ENCODE measurements at places on chromosomes 2 and 18. TPM values are rescaled to one million over a fixed set of nuclear protein-coding genes. Genes with fewer than 3 reads are reported as not detected.
A peak's percentile ranks its signal among the peaks of the same experiment; 100 is the strongest.

Gene SCN2A
- total RNA-seq = 0.30 TPM

- no peak for DNase-seq
- no peaks in the 10 kb centered on the region for H3K27me3 ChIP-seq
- H3K4me3 ChIP-seq = no peak overlapping the region
- no peak overlapping the region for H3K27ac ChIP-seq
- no peaks in the 10 kb centered on the region for H3K36me3 ChIP-seq
These were observed 12.1 kb downstream of the TCF7L1 start for GRCh38 chr2:85145116-85145820.

DNA sequence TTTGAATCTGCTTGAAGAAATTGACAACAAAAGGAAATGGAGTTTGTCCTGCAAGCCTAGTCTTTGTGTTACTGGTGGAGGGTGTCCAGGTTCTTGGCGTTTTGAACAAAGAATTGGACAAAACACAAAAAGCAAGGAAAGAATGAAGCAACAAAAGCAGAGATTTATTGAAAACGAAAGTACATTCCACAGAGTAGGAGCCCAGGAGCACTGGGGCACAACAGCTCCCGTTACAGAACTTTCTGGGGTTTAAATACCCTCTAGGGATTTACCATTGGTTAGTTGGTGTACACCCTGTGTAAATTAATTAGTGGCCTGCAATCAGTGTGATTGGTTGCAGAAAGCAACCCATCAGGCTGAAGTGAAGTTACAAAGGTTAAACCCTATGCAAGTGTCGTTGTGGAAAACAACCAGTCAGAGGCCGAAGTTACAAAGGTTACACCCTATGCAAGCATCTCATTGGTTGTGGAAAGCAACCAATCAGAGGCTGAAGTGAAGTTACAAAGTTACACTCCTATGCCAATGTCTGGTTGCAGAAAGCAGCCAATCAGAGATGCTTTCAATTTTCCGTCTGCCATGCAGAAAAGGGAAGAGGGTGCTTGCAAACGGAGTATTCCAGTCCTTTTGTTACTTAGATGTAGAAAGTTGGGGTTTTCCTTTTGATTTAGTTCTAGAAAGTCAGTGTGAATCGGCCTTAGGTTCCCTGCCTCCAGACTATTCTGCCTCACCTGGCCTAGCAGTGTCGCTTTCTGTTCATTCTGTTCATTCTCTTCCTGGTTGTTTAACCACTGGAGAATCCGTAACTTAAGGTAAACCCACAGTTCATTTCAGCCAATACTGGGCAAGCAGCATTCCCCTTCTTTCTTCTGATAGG, 47.6 kb upstream of the PTH2R start:
- no peak overlapping the region for H3K27ac ChIP-seq
- peaks cover 16% of the 10 kb centered on the region for H3K36me3 ChIP-seq
- H3K4me3 ChIP-seq = no peak overlapping the region
- no peaks in the 10 kb centered on the region for H3K27me3 ChIP-seq

DNA sequence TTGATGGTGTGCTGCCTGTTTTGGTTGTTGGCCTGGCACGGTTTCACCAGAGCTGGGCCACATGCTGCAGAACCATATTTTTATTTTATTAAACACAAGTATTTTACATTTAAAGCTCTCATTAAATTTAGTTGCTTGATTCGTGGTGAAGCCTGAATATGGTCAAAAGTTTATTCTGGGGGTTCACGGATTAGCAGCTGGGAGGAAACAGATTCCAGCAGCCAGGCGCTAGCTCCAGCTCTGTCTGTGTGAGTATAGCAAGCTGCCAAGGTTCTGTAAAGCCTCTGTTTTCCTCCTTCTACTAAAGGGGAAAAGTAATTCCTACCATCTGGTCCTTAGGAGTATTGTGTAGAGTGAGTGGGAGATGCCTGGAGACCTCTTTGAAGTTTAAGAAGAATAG, 22.5 kb downstream of the GATA6 start:
- peak; percentile 46 for DNase-seq
- peaks cover 32% of the 10 kb centered on the region for H3K4me1 ChIP-seq
- H3K27me3 ChIP-seq = no peaks in the 10 kb centered on the region
- H3K4me3 ChIP-seq = no peak overlapping the region
- no peaks in the 10 kb centered on the region for H3K36me3 ChIP-seq

- H3K36me3 ChIP-seq = no peaks in the 10 kb centered on the region
- no peak overlapping the region for H3K27ac ChIP-seq
- H3K27me3 ChIP-seq = no peaks in the 10 kb centered on the region
- no peaks in the 10 kb centered on the region for H3K4me1 ChIP-seq
- no peak for DNase-seq
These were observed 84.1 kb downstream of the TSN start for GRCh38 chr2:121839584-121839983.

DNA sequence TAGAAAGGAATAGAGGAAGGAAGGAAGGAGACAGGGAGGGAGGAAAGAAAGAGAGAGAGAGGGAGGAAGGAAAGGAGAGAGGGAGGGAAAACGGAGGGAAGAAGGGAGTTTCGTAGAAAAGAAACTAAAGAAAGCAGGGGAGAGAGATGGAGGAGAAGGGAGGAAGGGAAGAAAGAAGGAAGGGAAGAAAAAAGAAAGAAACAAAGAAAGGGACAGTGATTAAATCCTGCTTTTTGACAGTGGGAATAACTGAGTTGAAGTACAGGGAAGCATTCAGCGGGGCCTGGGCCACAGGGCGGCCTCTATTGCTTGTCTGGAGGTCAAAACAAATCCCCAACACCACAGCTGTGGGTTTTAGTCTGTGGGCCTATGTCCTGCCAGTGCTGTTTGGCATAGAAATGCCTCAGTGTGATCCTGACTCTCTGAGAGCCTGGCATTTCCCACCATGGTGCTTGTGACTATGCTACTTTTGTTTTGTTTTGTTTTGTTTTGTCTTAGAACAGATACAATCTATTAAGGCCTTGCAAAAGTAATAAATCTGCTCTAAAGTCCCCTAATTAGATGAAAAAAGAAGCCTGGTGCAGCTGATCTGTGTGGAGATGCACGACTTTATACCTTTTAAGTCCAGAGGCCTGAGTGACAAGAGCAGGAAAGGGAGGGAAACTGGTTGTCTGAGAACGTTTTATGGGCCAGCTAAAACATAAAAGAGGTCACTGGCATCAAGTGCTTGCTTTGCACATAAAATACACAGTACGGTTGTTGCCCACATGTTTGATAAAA, 40.0 kb downstream of the IL1RL2 start:
- DNase-seq = peak; percentile 1
- peaks cover 9% of the 10 kb centered on the region for H3K4me1 ChIP-seq
- H3K4me3 ChIP-seq = no peak overlapping the region
- no peak overlapping the region for H3K27ac ChIP-seq
- no peaks in the 10 kb centered on the region for H3K36me3 ChIP-seq

- DNase-seq = peak; percentile 67
- no peaks in the 10 kb centered on the region for H3K36me3 ChIP-seq
- no peaks in the 10 kb centered on the region for H3K4me1 ChIP-seq
- no peak overlapping the region for H3K27ac ChIP-seq
- H3K4me3 ChIP-seq = no peak overlapping the region
These were observed 319.9 kb upstream of the SALL3 start for GRCh38 chr18:78659748-78660147.

DNA sequence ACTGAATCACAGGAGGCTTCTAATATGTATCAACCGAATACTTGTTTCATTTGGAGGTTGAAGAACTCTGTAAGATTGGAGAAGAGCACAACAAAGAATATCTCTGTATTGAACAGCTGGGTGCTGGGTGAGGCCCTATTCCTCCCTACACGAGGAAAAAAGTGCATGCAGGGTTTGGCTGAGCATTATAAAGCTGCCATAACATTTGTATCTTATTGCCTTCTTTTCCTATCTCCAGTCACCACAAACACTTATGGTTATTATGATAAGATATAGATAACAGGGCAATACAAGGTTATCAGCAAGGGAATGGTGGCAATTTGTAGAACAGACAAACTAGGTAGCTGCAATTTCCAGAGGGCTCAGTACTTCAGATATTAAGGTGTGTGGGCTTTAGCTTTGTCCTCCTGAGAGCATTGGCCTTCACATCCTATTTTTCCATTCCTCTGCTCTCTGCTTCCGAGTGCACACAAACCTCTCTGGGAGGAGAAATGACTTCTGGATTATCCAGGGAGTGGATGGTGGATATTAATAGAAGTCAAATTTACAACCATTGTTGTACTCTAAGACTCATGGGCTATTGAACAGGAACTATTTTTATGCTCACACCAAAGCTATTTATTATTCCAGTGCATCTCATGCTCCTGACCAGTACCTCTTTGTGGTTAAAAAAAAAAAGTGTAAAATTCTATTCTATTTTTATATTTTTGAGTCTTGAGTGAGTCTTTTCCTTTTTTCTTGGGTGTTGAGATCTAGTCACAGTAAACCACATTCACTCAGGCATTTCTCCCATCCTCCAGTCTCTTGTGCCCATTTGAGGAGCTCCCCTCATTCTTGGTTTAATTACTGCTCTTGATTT, 248.4 kb downstream of the ETAA1 start:
- DNase-seq = no peak
- H3K27ac ChIP-seq = no peak overlapping the region
- H3K4me1 ChIP-seq = peaks cover 12% of the 10 kb centered on the region
- no peaks in the 10 kb centered on the region for H3K36me3 ChIP-seq
- no peak overlapping the region for H3K4me3 ChIP-seq

Gene ACMSD
- total RNA-seq = not detected

DNA sequence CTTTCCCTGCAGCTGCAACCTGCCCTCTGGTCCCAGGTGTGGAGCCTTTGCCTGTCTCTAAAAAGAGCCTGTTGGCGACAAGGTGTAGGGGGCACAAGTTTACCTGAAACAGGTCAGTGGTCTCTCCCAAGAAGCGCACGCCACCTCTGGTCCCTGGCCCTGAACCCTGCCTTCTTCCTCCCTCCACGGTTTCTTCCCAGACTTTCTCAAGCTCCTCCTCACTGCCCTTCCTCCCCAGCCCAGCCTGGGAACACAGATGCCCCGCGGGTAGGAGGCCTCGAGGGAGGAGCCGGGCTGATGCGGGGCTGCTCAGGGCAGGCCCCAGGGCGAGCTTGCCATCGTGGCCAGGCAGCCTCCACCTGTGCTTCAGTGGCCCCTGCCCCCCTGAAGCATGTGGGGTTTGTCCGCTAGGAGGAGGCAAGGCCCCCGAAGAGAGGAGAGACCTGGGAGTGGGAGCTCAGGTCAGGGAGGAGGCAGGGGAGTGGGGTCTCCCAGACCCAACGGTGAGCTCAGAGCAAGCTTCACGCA, 89.5 kb downstream of the SMAD7 start:
- H3K27me3 ChIP-seq = no peaks in the 10 kb centered on the region
- H3K27ac ChIP-seq = no peak overlapping the region
- peak; percentile 36 for DNase-seq
- H3K4me3 ChIP-seq = no peak overlapping the region
- H3K4me1 ChIP-seq = peaks cover 27% of the 10 kb centered on the region

Gene ATP5F1A
- total RNA-seq = 1,034 TPM

GRCh38 chr2:125516496-125517109, 1139.4 kb upstream of the GYPC start:
- peak; percentile 39 for DNase-seq
- H3K4me1 ChIP-seq = no peaks in the 10 kb centered on the region
- no peak overlapping the region for H3K4me3 ChIP-seq

Gene KIF1A
- total RNA-seq = 41.1 TPM

DNA sequence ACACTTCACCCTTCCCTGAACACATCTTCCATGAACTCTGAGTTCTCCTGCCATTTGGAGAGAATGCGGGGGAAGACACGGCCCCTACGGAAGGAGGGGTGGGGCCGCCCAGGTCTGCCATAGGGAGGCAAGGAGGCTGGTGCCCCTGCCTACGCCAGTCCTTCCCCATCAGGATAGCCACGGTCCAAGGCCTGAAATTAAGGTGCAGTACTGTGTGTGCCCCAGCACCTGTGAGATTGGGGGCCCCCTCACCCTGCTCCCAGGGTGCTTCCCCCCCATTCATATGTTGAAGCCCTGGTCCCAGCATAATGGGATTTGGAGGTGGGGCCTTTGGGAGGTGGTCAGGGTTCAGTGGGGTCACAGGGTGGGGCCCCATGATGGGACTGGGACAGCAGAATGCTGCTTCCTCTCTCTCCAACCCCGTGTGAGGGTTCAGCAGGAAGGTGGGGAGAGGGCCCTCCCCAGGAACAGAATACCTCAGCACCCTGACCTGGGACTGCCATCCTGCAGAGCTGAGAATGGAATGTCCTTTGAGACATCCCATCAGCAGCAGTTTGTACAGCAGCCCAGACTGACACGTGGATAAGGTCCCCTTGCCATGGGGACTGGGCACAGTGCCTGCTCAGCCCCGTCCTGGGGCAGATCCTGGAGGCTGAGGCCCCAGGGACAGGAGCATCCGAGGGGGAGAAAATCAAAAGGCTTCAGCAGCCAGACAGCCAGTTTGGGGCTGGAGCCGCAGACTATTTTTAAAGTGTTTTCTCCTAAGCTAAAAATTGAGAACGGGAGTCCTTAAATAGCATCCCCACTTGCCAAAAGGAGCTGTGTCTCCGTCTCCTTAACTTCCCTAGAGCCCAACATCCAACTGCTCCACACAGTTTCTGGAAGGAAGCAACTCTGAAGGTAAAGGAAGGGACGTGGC, 105.1 kb downstream of the NDUFA10 start:
- no peak overlapping the region for H3K27ac ChIP-seq

DNA sequence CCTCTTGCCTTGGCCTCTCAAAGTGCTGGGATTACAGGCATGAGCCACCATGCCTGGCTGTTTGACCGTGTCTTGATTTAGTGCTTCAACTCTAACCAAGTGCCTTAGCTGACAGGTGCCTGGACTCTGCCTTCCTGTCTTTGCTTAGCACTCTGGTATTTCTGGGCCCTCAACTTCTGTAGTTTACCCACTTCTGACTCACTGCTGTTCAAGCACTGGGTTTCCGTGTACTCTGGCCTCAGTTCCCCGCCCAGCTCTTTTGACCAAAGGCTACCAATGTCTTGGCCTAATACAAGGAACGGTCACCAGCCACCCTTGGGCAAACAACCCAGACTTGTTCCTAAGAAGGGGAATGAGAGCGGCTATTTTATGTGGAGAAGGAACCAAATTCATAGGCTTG, 35.7 kb upstream of the CABLES1 start:
- H3K27ac ChIP-seq = no peak overlapping the region
- peaks cover 2% of the 10 kb centered on the region for H3K4me1 ChIP-seq
- DNase-seq = no peak
- no peak overlapping the region for H3K4me3 ChIP-seq

- H3K36me3 ChIP-seq = no peaks in the 10 kb centered on the region
- H3K4me3 ChIP-seq = no peak overlapping the region
- H3K4me1 ChIP-seq = peaks cover 10% of the 10 kb centered on the region
- DNase-seq = no peak
- no peak overlapping the region for H3K27ac ChIP-seq
These were observed 42.7 kb upstream of the SEMA4C start for GRCh38 chr2:96912346-96913116.

DNA sequence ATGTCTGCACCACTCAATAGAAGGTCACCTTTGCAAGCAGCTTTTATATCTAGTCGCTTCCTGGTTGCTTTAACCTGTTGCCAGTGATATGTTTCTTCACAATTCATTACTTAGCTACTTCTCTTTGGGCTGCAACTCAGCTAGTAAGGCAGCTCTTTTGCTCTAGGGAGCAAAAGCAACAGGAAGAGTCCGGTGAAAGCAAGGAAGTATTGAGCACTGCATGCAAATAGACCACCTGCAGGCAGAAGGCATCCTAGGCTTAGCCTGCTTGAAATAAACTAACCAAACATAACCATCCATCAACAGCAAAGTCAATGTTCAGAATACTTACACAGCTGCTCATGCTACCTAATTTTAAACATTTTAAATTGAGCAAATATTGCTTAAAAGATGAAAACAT, 529.2 kb upstream of the LINC00305 start:
- DNase-seq = peak; percentile 42
- H3K36me3 ChIP-seq = no peaks in the 10 kb centered on the region
- no peak overlapping the region for H3K4me3 ChIP-seq
- H3K27me3 ChIP-seq = no peaks in the 10 kb centered on the region
- H3K4me1 ChIP-seq = peaks cover 7% of the 10 kb centered on the region
- no peak overlapping the region for H3K27ac ChIP-seq
